ENCODE measurements at places on chromosomes 1 and 21.

DNA sequence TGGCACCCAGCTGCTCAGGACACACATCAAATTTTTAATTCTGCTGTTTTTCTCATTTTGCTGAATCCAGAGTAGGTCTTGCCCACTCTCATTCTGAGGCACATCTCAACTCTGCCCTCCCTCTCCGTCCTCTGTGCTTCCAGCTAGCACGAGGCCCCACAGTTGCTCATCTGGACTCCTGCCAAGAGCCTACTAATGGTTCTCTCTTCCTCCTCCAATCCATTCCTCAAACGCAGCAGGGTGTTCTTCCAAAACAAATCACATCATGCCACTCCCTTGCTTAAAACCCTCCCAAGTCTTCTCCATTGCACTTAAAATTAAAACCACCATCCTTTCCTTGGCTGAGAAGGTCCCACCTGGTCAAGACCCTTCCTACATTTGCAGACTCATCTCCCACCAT, 49.8 kb upstream of the SCAF4 start:
- DNase-seq, result no peak

DNA sequence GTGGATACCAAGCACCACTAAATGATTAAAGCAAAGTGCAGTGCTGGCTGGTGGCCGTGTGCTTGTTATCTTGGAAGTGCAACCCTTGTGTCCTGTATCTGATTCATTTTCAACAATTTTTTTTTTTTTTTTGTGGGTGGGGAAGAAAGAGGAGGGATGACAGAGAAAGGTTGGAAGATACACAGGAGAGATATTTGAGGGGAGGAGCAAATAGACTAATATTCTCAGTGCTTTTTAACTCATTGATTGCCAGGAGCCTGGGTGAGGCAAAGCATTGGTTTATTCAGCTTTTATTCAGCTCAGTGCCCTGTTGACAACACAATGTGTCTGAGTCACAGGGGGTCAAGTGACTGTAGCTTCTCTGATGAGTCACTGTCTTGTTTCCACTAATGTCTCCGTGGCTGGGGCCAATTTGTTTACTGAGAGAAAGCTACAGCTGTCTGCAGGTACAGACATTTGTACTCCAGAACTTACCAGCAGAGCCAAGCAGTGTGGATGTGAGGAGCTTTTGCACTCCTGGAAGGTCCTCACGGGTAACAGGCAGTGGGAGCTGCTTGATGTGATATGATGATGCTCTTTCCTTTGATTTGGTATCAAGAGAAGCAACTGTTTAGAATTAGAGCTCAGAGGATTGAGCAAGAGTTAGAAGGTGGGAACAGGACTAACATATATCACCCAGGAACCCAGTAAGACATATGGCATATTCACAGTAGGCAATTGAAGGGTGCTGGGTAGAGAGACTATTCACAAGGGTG, 23.6 kb upstream of the DNM3 start:
- peak; percentile 87 for DNase-seq

DNA sequence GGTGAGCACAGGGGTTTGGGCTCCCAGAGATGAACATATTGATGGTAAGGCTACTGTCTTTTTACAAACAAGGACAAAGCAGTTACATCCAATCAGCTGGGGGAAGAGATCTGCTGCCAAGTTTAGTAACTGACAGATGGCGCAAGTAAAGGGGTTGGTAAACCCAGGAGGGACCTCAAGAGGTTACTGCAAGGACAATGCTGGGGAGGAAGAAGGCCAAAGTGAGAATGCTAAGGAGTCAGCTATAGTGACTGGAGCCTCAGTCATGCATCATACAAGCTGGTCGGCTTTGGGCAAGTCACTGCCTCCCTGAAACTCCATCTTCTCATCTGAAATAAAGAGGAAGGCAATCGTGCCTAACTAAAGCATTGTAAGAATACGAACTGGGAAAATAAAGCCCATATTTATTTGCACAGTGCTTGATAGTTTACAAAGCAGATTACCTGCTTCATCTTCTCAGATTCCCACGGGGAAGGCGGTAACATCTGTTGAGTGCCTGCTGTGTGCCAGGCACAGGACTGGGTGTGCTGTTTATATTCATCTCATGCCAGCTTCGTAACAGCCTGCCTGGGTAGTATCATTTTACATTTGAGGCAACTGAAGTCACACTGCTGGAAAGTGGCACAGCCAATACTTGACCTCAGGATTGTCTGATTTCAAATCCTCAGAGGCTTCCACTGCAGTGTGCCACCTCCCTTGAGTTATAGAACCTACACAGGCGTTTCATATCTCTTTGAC, 114.8 kb downstream of the BEND5 start:
- DNase-seq, result no peak

- DNase-seq, result peak; percentile 16
These were observed 74.4 kb downstream of the PTGS2 start for GRCh38 chr1:186605762-186606350.

DNA sequence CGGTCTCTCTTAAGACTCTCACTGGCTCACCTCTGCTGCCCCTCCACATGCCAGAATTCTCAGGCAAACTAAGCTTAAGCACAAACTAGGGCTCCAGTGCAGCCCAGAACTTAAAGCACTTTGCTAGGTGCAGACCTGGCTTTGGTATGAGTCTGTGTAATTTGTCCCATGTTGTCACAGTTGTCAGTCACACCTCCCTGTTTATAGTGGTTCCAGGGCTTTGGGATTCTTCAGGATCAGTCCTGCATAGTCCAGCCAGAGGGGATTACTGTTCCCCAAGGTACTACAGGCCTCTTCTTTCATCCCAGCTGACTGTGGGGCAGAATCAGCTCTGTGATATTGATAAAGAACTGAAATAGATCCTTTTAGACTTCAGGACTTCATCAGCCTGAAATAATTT, 105.0 kb upstream of the UBE2U start:
- no peak for DNase-seq

- DNase-seq, result no peak
These were observed 22.8 kb downstream of the TMCO4 start for GRCh38 chr1:19776933-19777332.

DNA sequence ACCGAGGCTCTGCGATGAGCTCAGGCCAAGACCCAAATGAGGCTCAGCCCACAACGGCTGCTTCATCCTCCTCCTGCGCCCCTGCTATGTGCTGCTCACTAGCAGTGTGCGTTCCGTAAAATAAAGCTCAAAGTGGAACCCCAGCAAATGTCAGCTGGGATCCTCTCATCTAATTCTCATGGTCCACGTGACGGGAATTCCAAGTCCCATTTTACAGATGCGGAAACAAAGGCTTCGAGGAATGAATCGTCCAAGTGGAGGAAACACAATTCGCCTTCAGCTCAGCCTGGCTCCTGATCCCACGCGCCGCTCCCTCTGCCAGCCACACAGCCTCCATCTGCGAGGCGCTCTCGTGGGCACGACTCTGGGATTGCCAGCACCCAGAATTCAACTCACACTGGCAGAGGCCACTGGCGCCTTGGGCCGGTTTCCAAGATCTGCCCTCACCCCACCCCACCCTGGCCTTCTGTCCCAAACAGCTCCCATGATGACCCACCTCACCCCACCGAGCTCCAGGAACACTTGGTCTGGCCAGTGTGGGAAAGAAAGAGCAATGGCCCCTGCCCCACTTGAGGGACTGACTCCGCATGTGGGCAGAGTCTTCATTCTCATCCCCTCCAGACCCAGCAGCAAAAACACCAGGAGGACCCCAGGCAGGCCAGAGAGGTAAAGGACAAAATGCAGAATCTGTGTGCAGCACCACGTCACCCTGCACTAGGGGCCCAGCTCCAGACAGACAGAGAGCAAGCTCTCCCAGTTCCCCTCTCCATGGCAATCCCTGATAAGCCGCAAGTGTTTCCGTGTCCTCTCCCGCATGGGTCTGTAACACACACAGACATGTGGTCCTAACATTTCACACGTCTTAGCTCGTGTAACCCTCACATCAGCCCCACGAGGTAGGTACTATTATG, 10.5 kb downstream of the CASZ1 start:
- no peak for DNase-seq

GRCh38 chr1:33643216-33643615, 170.8 kb downstream of the ZSCAN20 start:
- DNase-seq, result no peak

DNA sequence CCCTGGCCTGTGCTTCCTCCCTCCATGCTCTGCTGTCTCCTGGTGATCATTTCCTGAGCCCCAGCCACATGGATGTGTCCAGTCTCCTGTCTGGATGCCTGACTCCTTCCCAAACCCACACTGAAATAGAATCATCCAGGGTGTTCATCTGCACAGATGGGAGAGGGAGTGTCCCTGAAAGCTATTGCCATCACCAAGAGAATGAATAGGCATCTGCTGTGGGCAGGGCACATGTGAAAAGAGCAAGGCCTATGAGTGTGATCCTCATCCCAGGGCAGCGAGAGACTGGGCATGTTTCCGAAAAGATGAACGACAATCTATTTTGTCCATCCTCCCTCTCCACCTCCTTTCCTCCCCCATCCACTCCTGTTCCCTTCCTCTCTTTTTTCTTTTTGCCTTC, 5.0 kb downstream of the IGSF21 start:
- no peak for DNase-seq

DNA sequence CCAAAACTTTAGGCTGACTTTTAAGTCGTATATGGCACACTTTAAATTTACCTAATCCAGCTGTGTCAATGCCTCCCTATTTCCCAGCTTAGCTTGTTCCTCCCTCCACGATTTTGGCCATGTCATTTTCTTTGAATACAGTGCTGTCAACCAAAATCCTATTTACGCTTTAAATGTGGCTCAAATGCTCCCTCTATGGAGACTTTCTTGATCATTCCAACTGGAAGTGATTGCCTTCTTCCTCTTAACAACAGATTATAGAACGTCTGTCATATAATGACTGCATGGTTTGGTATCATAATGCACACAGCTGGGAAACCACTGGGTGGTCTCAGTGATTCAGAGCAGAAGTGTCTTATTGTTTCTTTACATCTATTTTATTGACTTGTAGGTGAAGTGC, 18.9 kb upstream of the BATF3 start:
- DNase-seq, result no peak

GRCh38 chr1:66739401-66740157, 12.7 kb upstream of the DYNLT5 start:
- no peak for DNase-seq

- no peak for DNase-seq
These were observed 51.0 kb downstream of the DUSP10 start for GRCh38 chr1:221690858-221691257.

DNA sequence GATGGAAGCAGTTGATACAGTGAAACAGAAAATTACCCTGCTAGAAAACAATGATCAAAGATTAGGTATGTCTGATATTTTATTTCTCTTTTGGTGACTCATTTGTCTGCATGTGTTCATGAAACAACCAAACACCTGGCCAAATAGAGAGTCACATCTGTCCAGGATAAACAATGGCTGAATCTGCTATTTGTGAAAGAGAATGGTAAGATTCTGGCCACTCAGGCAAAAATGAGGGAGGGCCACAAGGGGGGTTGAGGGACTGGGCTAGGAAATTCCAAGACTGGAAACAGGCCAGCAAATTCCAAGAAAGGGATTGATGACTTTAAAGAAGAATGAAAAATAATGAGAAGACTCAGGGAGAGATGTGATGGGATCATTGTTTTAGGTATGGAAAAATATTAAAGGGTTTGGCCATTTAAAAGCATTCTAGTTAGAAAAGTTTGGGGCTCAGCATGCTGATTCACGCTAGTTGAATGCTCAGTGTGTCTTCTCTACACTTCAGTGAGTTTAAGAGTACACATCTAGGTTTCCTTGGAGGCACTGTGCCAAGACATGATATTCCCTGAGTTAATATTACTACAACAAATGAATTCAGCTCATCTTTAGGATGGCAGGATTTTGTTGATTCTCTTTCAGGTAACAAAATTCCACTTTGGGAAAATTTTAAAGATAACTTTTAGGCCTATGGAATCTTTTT, 44.9 kb downstream of the TRAF5 start:
- peak; percentile 14 for DNase-seq

DNA sequence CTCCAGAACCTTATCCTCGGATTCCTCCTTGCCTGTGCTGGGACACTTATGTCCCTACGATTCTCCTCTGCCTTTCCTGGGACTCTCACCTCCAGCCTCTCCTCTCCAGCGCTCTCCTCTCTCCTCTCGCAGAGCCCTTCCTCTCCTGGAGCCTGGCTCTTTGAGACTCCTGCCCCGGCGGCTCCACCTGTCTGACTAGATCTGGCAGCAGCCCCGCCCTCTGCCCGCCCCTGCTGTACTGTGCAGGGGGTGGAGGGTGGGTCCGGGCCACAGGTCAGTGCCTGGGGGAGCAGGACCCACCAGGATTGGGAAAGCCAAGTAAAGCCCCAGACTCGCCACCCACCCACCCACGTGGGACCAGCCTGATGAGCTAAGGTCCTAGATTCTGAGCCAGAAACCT, 1.6 kb downstream of the ELOVL1 start:
- no peak for DNase-seq

DNA sequence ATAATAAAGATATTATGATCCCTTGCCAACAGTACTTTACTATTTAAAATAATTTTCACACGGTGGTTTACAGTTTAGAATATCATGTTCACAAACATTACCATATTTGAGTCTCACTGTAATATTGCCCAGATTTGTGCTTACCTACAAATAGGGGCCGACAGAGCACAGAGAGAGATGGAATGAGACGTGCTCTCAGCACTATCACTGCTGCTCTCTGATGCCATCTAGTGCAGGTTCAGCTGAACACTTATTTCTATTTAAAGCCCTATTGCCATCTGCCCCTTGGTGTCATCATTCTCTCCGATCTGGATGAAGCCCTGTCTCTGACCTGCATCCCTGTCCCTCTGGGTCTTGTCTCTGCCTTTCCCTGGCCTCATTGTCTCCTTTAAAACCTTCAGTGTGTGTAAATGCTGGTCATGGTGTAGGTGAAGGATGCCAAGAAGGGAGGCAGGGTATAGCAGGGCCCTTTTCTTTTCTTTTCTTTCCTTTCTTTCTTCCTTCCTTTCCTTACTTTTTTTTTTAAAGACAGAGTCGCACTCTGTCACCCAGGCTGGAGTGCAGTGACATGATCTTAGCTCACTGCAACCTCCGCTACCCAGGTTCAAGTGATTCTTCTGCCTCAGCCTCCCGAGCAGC, 6.9 kb upstream of the GPATCH4 start:
- DNase-seq, result no peak

- DNase-seq, result no peak
These were observed 36.4 kb downstream of the HS2ST1 start for GRCh38 chr1:86950712-86951419.

DNA sequence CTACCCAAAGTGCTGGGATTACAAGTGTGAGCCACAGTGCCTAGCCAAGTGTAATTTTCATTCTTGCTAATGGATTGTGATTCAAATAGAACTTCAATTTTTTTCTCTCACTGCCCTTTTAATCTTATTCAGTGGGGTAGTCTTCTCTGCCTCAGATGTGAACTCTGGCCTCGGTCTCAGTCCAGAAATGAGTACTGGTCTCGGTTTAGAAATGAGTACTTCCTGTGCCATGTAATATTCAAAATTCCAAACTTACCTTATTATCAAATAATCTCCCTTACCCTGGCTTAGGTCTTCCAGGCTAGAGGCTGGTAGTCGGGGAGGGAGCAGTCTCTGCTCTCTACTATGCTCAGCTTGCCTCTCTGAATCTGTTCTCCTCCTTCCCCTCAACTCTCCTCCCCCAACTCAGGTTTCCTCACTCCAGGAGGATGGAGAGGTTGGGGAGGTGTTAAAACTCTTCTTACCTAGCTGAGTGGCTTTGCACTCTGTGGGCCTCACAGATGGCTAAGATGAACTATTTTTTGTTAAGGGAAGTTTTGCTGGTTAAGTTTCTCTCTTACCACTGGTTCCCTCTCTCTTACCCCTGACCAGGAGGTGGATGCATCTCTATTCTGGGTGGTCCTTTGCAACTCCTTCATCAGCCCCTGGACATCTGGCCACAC, 4.8 kb upstream of the SLAMF9 start:
- DNase-seq, result no peak

All from epithelial cell of prostate (primary cell).